ENCODE measurements at places on chromosomes 2 and 18.

DNA sequence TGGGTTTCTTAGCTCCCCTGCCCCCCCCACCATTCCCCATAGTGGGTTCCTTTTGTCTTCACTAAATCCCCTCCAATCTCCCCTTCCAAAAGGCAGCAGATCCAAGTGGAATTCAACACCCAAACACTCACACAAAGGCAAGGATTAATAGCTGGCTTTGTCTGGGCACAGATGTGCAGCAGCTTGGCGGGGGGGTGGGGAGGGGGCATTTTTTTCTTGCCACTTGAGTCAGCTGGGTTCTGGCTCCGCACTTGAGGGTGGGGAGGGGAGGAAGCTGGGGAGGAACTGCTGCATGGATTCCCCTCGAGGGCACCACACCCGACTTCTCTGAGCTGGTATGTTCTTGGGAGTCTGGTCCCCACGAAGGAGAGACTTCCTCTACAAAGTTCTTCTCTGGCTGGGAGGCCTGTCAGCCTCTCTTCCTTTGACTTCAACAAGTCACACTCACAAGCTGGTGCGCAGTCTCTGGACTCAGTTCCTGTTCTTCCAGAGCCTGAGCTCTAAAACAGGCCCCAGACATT is 36.0 kb downstream of the SERTAD2 start:
- DNase-seq = peak; percentile 24

- no peak for DNase-seq
These were observed 117.1 kb upstream of the BOD1L2 start for GRCh38 chr18:57029761-57030160.

DNA sequence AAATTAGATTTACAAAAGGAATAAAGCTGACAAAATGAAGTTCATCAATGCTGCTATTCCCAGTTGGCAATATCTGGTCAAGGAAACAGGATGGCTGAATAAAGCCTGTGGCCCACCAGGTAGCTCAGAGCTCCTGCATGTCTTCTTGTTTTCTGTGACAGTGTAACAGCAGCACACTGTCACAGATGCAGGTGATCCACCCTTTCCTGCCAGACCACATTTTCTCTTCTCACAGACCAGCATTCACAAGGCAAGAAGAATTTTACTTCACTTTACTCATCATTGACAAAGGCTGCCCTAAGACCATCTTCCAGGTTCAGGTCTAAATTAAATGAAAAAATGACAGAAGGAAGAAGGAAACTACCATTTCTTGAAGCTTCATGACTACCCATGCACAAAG is 166.2 kb upstream of the MEIS1 start:
- no peak for DNase-seq

- DNase-seq = no peak
These were observed 25.3 kb downstream of the DYNAP start for GRCh38 chr18:54616220-54616848.

GRCh38 chr2:96940980-96941775 is 45.2 kb downstream of the FAM178B start:
- DNase-seq = no peak

Measured in inflammatory macrophage treated with lipopolysaccharide for 4 hours (primary cell).